ENCODE measurements at places on chromosomes 1 and 21.

- DNase-seq: no peak
Measured at GRCh38 chr1:41622859-41623732, 138.6 kb upstream of the EDN2 start.

DNA sequence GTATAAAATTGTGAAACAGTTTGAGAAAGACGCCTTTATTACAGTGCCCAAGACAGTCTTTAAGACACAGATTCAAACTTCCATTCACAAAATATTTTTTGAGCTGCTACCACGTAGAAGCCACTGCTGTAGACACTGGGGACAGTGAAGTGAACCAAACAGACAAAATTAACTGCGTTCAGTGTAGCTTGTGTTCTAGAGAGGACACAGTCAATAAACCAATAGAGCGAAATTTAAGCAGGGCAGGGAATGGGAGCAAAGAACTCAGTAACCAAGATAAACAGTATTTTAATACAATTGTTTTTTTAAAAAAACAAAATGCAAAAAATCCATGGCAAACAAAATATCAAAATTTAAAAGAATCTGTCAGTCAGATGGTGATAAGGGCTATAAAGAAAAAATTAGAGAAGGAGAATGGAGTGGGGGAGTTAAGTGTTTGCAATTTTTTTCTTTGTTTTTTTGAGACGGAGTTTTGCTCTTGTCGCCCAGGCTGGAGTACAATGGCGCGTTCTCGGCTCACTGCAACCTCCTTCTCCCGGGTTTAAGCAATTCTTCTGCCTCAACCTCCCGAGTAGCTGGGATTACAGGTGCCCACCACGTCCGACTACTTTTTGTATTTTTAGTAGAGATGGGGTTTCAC, 719 bp upstream of the PARS2 start:
- no peak for DNase-seq

- no peak for DNase-seq
Measured at GRCh38 chr1:32962248-32962896, 2.2 kb downstream of the RNF19B start.

DNA sequence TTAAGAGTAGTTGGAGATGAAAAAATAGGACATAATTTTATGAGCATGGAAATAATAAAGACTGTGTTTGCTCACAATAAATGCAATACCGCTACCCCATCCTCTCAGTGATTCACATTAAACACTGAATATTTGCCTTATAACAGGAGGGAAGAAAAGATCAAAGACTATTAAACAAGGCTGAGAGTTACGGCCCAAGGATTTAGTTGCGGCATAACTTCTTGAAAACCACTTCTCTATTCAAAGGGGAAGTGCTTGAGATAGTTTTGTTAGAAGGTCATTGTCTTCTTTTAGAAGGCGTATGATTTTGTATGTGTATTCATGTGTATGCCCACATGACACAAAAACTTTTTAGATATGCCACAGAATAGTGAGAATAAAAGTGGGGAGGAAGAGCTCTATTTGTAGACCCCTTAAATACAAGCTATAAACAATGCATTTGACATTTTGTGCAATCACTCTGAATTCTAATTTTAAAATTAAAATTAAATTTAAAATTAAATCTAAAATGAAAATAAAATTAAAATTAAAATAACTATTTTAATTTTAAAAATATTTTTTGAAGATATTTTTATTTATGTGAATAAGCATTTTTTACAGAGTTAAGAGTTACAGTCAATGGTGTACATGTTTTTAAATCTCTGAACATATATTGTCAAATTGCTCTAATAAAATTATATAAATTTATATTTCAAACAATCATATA, 986.6 kb upstream of the ADAMTS5 start:
- DNase-seq: no peak

- no peak for DNase-seq
Measured at GRCh38 chr21:26140164-26140579, 30.4 kb downstream of the APP start.

GRCh38 chr1:10177876-10178275, 32.5 kb upstream of the KIF1B start:
- DNase-seq: no peak

- DNase-seq: no peak
Measured at GRCh38 chr1:183699616-183700160, 46.6 kb upstream of the APOBEC4 start.

DNA sequence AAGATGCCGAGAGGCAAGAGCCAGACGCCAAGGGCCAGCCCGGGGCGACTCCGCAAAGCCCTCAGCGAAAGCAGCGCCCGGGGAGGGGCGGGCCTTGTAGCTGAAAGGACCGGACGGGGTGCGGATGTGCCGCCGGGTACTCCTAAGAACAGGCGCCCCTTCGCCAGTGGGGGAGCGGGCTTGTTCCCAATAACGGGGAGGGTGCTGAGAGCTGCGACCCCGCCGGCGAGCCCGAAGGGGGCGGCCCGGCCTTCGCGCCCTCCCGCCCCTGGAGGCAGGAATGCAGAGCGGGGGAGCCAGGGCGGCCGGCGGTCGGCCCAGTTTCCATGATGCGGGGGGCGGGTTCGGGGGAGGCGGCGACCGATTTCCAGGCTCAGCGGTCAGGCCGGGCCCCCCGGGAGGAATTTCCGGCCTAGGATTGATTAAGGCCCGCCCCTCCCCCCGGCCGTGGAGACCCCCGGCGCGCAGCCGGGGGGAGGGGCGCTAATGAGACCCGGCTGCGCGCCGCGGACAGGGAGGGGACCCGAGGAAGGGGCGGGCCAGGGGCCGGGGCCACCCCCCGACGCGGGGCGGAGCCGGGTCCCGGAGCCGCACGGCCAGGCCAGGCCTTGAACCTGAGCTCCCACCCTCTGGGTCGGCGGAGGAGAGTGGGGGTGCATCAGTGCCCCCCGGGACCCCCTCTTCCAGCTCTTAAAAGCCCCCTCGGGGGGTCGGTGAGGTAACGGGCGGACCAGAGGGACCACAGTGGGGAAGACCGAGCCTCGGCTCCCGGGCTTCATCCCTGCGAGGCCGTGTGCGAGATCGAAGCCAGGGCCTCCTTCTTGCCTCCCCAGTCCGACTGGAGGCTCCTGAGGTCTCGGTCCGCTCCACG, 898 bp upstream of the TMEM200B start:
- no peak for DNase-seq

- DNase-seq: no peak
Measured at GRCh38 chr1:21560916-21561638, 51.9 kb downstream of the ALPL start.

- DNase-seq: no peak
Measured at GRCh38 chr1:240084749-240085148, 6.9 kb upstream of the FMN2 start.

DNA sequence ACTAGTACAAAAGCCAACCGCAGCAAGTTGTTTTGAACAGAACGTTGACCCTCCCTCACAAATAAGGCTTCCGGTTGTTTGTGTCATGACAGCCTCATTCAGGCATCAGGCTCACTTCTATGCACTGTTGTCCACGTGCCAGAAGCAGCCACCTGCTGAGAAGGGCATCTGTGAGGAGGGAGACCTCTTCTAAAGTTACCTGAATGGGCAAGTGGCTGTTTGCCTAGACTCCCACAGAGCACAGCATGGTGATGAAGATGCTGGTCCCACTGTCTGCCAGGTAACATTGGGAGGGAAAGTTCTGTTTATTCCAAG, 176.1 kb downstream of the CLIC6 start:
- peak; percentile 45 for DNase-seq

- DNase-seq: no peak
Measured at GRCh38 chr1:239337799-239338430, 48.5 kb upstream of the CHRM3 start.

GRCh38 chr1:195188821-195189220, 1419.4 kb downstream of the KCNT2 start:
- DNase-seq: no peak

- DNase-seq: no peak
Measured at GRCh38 chr1:153616144-153616916, at the start of gene S100A14. Gene S100A14 (minus strand): TSS chr1:153616325. CDS start chr1:153615858, 467 bp downstream.

- DNase-seq: no peak
Measured at GRCh38 chr21:39080366-39080765, 102.9 kb downstream of the PSMG1 start.

DNA sequence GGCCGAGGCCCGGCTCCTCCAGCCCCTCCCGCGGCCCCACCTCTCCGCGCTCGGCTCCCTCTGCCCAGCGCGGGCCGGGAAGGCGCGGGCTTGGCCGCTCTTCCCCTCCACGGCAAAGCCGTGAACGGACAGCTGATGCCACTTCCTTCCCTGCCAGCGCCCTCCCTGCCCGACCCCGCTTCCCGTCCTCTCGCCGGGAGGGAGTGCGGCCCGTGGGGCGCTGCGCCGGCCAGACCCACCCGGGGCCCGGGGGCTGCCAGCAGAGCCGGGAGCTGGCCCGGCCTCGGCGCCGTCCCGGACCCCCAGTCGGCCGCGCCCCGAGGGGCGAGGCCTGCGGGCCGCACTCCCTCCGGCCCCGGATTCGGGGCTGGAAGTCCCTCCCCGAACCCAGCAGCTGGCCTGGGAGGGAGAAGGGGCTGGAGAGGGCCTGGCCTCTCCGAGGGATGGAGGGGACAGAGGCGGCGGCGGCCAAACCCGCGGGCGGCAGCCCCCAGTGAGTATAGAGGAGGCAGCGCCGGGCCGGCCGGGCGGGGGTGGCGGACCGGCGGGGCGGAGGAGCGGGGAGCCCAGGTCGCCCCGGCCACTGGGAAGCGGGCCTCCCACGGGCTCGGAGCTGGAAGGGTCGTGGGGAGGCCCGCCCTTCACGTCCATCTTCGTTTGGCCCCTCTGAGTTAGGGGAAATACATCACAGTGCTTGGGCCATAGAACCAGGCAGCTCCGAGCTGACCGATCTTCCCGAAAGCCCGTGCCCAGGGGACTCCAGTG, at the start of gene KIAA1614:
Gene KIAA1614, plus strand, starts transcription at position 97 of the 765 bp plus-strand sequence. Its CDS starts 347 bp downstream, at position 444.
- no peak for DNase-seq

GRCh38 chr1:171740356-171740863, 1.5 kb downstream of the VAMP4 start:
- no peak for DNase-seq

GRCh38 chr1:38003261-38004250, 1.8 kb downstream of the FHL3 start:
- no peak for DNase-seq

- no peak for DNase-seq
Measured at GRCh38 chr21:44408226-44408625, 47.1 kb upstream of the LRRC3 start.

GRCh38 chr1:47147047-47147785, 10.0 kb downstream of the CYP4A22 start:
- no peak for DNase-seq

DNA sequence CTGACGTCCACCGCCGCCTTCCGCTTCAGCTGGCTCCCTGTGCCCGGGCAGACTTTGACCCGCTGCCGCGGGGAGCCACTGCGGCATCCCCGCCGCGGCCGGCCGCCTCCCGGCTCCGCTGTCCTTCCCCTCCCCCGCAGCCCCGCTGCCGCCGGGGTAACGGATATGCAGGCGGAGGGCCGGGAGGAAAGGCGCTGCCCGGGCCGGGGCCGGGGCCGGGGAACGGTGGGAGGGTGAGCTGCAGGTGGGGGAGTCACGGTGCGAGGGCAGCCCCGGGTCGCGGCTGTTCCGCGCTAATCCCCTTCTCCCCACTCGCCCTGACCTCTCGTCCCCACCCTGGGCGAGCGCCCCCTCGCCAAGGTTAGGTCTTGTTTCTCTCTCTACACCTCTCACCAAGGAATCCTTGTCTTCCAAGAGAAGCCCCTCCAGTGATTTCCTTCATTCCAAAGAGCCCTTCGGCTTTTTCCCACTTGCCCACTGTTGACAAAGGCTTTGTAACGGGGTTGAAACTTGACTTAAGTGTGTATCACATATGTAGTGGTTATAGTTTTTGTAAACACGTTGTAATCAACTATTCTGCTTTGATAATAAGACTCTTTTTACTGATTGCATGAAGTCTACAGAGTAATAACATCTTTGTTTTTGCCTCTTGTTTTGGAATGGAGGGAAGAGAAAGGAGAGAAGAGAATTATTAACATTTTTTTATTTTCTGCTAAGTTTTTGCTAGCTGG, 669 bp downstream of the XPR1 start:
- DNase-seq: peak; percentile 58

- no peak for DNase-seq
Measured at GRCh38 chr1:231919239-231919885, 292.8 kb downstream of the DISC1 start.

DNA sequence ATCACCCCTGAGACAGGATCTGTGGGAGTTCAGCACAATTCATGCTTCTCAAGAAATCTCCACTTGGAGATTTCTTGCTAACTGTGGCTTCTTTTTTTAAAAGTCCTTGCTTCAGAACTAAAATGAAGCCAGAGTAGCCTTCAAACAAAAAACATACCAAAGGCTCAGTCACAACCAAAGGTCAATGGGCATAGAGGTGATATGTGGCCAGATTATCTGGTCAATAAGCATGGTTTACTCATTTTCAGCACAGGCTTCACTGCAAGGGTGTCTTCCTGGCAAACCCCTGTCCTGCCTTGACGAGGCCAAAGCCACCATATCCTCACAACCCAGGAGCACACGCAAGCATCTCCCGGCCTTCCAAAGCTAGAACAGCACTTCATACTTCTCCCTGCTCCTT, 11.2 kb upstream of the SPRR4 start:
- DNase-seq: no peak

DNA sequence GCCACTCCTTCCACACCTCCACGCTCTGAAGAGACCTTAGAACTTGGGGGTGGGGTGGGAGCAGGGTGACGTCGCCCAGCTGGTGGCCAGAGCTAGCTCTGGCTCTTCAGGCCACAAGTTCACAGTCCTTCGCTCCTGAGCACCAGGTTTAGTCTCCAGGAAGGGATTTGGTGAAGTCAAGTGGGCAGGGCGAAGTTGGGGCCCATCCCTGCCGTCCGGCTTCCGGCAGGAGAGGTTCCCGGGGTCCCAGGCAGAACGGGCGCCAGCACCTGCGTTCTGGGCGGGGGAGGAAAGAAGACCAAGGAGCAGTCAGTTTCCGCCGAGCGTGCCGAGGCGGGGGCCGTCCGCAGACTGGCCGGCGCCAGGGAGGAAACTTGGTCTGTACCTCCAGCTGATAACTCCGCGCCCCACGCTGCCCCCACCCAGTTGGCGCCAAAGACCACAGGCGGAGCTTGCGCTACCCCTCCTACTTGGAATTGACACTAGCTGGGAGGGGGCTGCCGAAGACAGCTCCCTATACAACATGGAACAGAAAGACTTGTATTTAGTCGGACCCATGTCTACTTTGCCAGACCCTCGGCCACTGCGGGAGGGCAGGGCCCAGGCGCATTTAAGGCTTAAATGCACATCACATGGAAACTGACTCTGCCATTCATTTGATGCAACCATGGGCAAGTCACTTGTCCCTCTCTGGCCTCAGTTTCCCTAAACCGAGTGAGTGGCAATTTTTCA, 995 bp downstream of the ID3 start:
- DNase-seq: peak; percentile 68

- DNase-seq: peak; percentile 55
Measured at GRCh38 chr1:57424231-57425027, 569 bp upstream of the DAB1 start.

- no peak for DNase-seq
Measured at GRCh38 chr1:178388418-178389145, 108.2 kb downstream of the CLEC20A start.

DNA sequence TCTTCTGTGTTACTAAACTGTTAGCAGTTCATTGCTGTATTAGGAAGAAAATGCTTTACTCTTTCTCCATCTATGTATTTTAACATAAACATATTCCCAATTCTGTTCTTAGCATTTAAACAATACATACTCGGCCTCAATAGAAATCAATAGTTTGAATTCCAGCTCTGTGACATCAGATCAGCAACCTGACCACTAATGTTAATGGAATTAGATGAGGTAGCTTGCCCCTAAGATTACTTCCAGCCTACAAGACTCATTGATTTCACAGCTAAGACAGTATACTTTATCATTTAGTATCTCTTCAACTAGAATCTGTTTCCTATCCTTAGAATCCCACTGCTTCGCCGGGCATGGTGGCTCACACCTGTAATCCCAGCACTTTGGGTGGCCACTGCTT, 38.9 kb downstream of the EPRS1 start:
- no peak for DNase-seq

Measured in NCI-H2081 (cell line).